GM12865 (cell line): ENCODE measurements at places on chromosomes 2 and 18.

GRCh38 chr2:54572262-54572635, 116.1 kb downstream of the SPTBN1 start:
- DNase-seq, result peak; percentile 74

DNA sequence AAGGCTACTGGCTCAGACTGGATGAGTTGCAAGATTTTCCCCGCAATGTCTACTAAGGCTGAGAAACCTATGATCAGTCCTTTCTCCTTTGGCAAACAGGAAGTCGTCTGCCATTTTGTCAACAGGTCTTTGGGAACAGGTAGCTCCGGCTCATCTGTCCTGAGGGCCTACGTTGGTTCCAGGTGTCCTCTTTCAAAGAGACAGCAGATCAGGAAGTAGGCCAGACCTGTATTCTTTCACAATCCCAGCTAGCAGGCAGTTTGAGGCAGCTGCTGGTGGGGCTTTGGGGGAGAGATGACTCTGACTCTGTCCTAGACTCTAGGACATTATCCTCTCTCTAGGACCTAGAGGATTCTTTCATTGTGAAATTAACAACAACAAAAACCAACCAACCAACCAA, 98.6 kb downstream of the ACTR2 start:
- no peak for DNase-seq

- DNase-seq, result no peak
These were observed 14.9 kb downstream of the PIKFYVE start for GRCh38 chr2:208280933-208281332.

- no peak for DNase-seq
These were observed 112.8 kb downstream of the PHLPP1 start for GRCh38 chr18:62828091-62828640.
